ENCODE measurements at places on chromosomes 3 and 15. TPM values are rescaled to one million over a fixed set of nuclear protein-coding genes. Genes with fewer than 3 reads are reported as not detected.

DNA sequence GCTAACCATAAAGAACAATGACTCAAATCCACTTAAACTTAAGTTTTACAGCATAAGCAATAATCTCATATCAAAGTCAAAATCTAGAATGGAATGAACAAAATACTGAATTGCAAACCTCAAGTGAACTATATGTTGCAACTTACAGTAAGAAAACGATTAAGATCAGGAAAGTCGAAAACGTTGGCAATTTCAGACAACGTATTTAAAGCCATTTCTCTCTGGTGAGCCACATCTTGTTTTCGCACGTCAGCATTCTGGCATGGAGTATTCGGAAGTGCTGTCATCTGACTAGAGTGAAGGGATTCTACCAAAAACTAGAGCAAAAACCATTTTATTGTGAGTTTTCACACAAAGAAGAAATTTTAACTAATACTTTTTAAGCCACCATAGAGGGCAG, 28.5 kb downstream of the ATR start:
- H3K4me1 ChIP-seq, result no peaks in the 10 kb centered on the region
- peaks cover 5% of the 10 kb centered on the region for H3K36me3 ChIP-seq
- no peak for DNase-seq
- no peak overlapping the region for H3K4me3 ChIP-seq

Gene AADACL2
- polyA plus RNA-seq, result not detected

Gene DZIP3
- 13.2 TPM for polyA plus RNA-seq

DNA sequence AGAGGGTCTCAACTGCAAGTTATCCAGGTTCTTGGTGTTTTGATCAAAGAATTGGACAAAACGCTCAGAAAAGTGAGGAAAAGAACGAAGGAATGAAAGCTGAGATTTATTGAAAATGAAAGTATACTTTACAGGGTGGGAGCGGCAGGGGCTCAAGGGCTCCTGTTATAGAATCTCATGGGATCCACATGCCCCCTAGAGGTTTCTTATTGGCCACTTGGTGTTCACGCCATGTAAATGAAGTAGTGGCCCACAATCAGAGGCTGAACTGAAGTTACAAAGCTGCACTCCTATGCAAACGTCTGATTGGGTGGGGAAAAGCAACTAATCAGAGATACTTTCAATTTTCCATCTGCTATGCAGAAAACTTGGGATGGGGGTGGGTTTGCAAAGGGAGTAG, 216.7 kb downstream of the PTPRG start:
- H3K4me3 ChIP-seq, result no peak overlapping the region
- H3K4me1 ChIP-seq, result no peaks in the 10 kb centered on the region
